Neural progenitor cell (in vitro differentiated cells): ENCODE measurements at places on chromosomes 5 and 9. TPM values are rescaled to one million over a fixed set of nuclear protein-coding genes. Genes with fewer than 3 reads are reported as not detected.

Gene CDKN2B-AS1
- not detected in 2 replicates for total RNA-seq

DNA sequence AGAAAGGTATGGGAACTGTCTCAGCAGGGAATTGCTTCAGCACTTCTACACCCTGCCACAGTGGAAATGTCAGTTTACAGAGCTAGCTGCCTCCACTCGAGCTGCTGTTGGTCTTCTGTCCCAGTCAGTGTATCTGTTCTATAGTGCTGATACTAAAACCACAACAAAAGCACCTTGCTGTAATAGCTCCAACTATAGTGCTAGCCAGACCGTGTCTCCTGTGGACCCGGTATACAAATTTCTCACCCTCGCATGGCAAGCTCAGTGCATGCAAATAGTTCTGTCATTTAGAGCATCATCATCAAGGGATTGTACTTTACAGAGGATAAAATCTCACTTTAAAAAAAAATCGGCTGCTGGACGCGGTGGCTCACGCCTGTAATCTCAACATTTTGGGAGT is 51.5 kb upstream of the IQGAP2 start:
- no peak for DNase-seq

DNA sequence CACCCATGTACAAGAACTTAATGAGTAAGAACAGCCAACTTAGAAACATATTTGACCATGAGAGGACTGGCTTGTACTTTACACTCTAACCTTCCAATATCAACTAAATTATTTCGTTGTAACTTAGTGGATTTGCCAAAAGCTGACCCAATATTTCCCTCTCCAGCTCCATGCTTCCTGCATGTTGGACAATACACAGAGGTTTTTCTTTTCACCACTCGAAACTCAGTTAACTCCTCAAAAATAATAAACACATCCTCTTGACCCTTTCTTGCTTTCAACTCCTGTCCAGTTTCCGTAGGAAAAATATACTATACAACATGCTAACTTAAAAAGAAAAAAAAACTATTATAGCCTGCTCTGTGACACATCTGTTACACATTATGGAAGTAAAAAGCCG is 188.9 kb downstream of the MPDZ start:
- DNase-seq, result no peak

GRCh38 chr9:34279411-34279810 is 49.7 kb downstream of the KIF24 start:
- no peak for DNase-seq

DNA sequence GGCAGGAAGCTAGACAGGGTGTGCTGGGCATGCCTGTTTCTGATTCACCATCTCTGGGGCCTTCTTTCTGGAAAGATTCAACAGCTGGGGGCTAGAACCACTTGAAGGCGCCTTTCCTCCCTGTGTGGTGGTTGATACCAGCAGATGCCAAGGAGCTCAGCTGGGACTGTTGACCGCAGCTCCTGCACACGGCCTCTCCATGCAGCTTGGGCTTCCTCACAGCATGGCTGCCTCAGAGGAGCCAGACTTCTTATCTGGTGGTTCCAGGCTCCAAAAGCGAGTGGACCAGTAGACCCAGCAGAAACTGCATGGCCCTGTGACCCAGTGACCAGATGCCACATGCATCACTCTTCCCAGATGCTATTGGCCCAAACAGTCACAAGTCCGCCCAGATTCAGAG is 74.7 kb upstream of the COL5A1 start:
- DNase-seq, result no peak

DNA sequence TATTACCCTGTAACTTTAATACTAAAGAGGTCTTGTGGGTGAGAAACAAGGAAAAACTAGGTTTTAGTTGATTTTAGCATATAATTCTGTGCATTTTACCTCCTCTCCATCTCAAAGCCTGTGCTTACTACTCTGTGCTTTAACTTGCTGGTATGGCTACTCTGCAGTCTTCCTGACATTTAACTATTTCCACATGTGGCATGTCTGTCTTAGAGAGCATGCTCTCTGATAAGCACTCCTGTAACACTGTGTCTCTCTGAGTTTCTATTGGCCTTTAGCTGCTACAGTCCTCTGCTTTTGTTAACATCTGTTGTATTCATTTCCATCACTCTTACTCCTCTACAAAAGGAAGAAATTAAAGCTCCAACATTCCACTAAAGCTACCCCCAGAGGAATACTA is 418.3 kb downstream of the RAB3C start:
- DNase-seq, result no peak
